ENCODE measurements at places on chromosomes 1 and 21.
A peak's percentile ranks its signal among the peaks of the same experiment; 100 is the strongest.

DNA sequence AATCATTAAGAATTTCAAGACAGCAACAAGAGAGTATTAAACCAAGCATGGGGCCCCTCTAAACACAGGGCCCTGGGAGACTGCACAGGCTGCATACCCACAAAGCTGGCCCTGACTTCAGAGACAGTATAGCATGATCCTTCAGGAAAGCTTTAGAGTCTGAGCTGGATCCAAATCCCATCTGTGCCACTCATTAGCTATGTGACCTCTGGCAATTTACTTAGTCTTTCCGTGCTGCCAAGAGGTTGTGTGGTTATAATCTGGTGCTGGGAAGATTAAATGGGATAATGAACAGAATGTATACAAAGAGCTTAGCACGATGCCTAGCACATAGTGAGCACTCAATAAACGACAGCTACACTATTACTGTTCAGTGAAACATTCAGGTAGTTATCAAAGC, 4.0 kb downstream of the PHC2 start:
- DNase-seq, result no peak

DNA sequence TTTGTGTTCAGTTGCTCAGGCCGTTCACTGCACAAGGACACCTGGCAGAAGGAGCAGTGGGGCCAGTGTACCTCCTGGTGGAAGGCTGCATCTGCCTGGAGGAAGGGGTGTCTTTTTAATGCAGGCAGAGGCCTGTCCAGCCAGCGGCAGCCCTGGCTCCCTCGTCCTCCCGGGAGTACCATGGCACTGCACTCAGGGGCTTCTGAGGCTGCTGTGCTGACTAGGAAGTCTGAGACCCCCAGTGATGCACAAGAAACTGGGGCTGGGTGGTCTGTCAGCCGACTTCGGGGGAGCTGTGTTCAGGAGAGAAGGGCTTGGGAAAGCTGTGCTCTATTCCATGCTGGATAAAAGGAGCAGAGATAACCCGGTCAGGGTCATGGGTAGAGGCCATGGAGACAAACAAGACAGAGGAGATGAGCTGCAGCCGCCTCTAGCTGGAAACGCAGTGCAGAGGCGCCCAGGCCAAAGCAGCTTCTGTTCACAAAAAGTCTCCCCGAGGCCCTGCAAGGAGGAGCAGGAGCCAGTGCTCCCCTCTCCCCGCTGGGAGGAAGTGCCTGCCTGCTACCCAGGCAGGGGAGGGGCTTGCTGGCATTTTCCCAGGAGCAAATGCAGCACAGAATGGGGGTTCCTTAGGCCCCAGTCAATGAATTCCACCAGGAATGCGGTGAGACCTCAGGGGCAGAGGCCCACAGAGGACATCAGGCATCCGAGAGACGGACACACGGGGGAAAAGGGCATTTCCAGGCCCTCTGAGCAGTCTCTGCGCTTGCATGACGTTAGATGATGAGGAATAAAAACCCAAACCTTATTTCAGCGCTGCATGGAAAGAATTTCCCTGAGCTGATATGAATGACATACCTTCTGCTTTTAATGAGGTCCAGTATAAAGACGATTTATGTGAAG, 17.2 kb upstream of the C2CD2 start:
- peak; percentile 40 for DNase-seq

GRCh38 chr1:175884369-175884768, 141.0 kb upstream of the TNR start:
- DNase-seq, result no peak

- DNase-seq, result peak; percentile 57
Measured at GRCh38 chr1:153358691-153358975, 979 bp downstream of the S100A9 start.

- DNase-seq, result no peak
Measured at GRCh38 chr1:201551877-201552731, 13.2 kb downstream of the NAV1 start.

DNA sequence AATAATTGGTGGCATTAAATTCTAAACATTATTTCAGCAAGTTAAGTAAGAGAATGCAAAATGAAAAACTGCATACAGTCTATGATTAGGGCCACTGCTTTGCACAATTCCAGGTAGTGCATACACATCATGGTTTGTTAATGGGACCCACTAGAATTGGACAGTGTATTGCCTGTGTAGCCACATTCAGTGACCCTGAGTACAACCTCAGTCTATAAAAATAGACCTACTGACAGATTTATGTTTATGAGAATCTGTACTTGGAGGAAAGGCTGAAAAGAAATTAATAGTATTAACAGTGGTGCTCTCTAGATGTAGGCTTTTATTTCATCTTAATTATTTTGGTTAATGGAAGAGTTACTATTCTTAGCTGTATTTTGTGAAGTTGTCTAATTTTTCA, 18.8 kb downstream of the UAP1 start:
- DNase-seq, result no peak

DNA sequence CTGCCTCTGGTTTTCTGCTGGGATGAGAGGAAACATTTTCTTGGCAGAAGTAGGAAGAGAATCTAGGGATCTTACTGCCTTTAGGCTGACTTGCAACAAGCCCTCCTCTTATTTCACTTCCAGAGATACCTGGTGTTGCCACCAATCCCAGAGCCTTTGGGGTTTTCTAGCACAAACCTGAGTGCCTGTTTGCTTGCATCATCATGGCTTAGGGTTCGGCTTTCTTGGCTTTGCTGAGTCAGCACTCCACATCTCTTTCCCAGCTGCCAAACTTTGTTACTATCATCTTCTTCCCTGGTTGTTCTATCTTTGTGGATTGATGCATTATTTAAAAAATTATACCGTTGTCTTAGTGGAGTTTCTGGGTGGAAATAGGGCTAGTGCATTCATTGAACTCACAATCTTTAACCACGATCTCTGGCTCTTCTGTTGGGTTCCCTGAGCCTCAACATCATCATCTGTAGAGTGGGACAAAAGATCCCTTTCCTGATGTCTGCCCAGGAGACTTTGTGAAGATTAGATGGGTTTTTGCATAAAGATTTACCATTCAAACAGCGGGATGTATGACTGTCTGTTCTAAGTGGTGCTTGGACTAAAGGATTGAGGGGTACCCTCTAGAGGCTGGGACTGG, 76.6 kb upstream of the SELENON start:
- no peak for DNase-seq

- DNase-seq, result no peak
Measured at GRCh38 chr1:77797991-77798390, 18.5 kb downstream of the MIGA1 start.

DNA sequence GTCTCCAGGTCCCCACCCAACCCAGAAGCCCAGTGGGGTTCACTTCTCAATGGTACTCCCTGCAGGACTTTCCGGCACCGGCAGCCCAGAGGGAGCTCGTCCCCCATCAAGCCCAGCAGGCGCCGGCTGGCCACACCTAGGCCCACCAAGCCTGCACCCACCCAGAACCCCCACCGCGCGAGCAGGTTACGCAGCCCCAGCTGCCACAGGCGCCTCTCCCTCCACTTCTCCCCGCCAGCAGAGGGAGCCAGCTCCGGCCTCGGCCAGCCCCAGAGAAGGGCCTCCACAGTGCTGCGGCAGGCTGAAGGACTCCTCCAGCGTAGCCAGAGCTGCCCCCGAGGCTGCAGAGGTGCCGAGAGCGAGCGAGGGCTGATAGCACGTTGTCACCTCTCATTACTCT, 722.3 kb downstream of the PLA2G4A start:
- DNase-seq, result no peak

GRCh38 chr1:33121728-33122127, 40.8 kb downstream of the AZIN2 start:
- no peak for DNase-seq

DNA sequence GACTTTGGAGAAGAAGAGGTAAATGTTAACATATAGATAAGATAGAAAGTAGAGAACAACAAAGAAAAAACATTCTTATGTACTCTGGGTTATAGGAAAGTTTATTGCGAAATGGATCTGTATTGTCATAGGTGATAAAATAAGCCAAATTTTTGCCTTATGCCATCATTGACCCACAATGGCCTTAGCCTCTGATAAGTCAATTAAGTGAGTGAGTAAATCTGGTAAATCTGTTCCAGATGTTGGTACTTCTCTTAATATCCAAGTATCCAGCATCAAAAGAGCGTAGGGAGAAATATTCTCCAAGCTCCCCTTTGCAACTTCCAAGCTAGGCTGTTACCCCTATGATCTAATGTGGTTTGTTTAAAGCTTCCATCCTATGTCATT, 38.3 kb upstream of the CLCA4 start:
- DNase-seq, result no peak

DNA sequence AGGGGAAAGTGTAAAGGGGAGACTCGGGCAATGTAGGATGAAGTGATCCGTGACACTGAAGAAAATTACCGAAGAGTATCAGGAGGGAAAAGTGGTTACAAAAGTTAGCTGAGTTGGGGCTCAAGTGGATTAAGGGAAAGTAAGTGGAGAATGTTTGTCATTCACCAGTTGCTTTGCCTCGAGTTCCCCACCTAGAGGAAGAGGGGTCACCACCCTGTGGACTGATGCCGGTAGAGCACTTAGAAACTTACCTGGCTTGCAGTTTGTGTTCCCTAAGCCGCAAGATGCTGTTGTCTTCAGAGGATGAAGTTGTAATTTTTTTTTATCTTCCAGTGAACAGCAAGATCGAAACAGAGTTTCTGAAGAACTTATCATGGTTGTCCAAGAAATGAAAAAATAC, 1.0 kb downstream of the PER3 start:
- DNase-seq, result no peak

DNA sequence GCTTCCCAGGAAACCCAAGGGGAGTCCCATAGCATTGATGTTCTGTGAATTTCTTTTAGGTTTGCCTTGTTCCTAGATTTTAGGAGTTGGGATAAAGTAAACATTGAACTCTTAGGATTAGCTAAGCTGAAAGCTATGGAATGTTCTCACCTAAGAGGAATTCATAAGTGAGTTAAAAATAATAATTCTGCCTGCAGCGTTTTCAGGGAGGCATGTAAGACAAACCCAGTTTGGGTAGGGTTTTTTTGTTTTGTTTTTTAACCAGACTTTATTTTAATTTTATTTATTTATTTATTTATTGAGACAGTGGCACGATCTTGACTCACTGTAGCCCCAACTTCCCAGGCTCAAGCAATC, 28.9 kb upstream of the CD101 start:
- no peak for DNase-seq

DNA sequence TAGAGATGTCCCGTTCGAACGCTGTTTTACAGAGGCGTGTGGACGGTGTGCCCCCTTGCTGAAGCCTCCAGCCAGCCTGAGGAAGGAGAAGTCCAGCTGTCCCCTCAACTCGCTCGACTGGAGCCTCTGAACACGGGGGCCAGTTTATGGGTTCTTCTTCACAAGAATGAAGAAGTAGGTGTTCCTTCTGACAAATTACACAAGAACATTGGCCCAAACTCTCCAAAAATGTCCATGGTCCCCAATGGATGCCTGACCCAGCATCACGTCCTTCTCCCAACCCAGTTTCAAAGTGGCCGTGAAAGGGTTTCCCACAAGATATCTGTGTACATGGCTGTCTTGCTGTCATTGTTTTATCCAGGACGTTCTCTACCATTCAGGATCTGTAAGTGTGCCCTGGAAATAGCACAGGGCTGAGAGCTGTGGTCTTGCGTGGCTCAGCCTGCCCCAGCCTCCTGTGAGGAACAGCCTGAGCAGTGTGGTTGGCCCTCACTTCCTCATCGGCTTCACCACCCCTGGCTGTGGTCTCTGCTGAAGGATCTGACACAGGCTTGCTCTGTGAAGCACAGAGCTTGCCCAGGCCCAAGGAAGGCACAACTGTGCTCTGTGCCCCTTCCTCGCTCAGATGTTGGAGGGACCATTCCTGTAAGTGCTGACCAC, 1.0 kb upstream of the S100B start:
- DNase-seq, result no peak

DNA sequence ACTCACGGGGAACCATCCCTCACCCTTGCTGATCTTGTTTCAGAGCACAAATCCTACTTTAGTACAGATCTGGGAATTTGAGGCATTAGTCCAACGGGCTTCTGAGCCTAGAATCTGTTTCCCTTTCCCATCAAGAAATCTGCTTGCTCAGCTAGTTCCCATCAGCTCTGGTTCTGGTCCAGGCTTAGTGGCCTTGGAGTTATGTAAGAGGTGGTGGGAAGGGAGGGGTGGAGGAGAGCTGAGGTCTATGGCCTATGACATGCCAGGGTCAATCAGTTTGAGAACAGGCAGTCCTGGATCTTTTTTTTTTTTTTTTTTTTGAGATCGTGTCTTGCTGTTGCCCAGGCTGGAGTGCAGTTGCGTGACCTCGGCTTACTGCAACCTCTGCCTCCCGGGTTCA, 4.1 kb downstream of the GSTM1 start:
- no peak for DNase-seq

GRCh38 chr1:92820551-92820950, 11.3 kb upstream of the RPL5 start:
- no peak for DNase-seq

DNA sequence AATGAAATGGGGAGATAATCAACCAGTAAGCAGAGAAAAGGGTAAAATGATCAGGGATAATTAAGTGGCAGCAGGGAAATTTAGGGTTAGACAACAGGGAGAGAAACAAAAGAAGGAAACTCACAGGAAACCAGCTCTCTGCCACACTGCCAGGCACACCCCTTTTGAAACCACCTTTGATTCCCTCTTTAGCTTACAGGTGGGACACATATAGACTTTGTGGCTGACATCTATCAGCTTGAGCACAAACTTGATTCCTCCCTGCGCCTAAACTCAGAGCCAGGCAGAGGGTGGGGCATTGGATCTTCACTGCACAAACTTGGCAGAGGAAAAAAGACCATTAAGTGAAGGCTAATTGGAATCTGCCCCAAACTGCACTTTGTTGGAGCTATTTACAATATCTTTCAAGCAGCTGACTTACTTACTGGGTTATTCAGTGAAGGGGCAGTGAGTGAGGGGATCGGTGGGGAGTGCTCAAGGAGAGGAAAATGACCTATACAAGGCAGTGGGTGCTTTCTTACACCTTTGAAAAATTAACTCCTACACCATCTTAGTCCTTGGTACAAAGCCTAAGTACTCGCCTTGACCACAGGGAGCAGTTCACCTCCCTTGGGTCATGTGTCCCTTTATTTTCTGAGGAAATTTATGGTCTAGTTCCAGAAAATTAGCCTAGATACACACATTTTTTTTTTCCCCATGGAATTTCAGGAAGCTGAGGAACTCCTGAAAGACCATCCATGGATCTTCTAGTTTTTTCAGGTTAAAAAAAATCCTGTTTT, 60.2 kb downstream of the PBX1 start:
- no peak for DNase-seq

- DNase-seq, result peak; percentile 86
Measured at GRCh38 chr1:9494936-9495758, 44.1 kb upstream of the SLC25A33 start.

DNA sequence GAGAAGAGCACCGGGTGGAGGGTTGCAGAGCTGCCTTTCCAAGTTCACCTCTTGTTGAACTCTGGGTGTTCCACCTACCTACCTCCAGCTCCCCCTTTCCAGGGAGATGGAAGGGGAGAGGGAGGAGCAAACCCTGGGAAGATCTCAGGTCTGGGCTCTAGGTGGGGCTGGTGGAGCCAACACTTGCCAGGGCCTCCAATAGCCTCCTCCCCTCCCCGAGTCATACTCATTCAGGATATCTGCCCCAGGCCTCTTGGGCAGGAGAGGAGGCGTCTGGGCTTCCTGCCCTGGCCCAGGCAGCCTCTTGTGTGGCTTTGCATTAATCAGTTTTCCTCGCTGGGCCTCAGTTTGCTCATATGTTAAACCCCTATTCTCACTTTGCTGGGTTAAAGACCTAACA, 13.4 kb downstream of the RAP1GAP start:
- no peak for DNase-seq

- DNase-seq, result no peak
Measured at GRCh38 chr1:64896551-64896950, 69.8 kb downstream of the JAK1 start.

GRCh38 chr1:12195416-12195815, 28.6 kb downstream of the TNFRSF1B start:
- DNase-seq, result no peak

Data from osteocyte (in vitro differentiated cells).